ENCODE measurements at places on chromosomes 11 and 22. TPM values are rescaled to one million over a fixed set of nuclear protein-coding genes. Genes with fewer than 3 reads are reported as not detected.

Gene MYRF
- total RNA-seq = 10.2 TPM

Gene UEVLD
- 11.2 TPM for total RNA-seq

DNA sequence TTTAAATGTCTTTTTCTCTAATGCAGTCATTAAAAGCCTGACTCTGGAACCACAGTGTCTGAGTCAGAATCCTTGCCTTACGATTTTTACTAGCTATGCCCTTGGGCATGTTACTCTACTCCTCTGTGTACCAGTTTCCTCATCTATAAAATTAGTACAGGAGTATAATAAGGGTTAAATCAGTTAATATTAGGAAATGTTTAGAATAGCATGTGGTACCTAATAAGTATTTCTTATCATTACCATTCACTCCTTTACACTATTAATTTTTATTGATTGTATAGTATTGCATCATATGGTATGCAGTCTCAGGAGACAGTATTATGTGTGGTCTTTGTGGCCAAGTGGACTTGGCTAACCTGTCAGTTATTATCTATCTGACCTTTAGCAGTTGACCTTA is 68.2 kb downstream of the METTL15 start:
- no peak overlapping the region for H3K4me3 ChIP-seq
- no peaks in the 10 kb centered on the region for H3K27me3 ChIP-seq
- H3K36me3 ChIP-seq = no peaks in the 10 kb centered on the region
- DNase-seq = no peak
- H3K27ac ChIP-seq = no peak overlapping the region

- no peak overlapping the region for H3K4me3 ChIP-seq
- no peak for DNase-seq
- H3K27me3 ChIP-seq = no peaks in the 10 kb centered on the region
- no peak overlapping the region for H3K27ac ChIP-seq
These were observed 91.8 kb upstream of the RAB1B start for GRCh38 chr11:66176650-66177049.

Gene ZNF408
- 6.0 TPM for total RNA-seq
